ENCODE measurements at places on chromosomes 3 and 15.

- no peak for DNase-seq
Measured at GRCh38 chr3:128062033-128062745, 10.0 kb downstream of the SEC61A1 start.

DNA sequence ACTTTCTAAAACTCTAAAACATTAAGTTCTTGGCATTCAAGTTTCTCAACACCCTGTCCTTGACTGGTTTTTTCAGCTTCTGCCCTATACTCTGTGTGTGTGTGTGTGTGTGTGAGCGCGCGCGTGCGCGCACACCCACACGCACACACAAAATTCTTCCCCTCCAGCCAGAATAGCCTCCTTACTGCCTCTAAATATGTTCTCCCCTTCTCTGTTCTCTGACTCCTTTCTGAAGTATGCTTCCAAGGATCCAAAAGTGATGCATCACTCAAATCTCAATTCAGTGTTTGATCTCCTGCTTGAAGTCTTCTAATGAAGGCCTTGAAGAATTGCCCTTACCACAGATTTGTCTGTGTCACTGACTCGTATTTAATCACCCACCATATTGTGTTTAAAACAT lies 129.8 kb downstream of the SLC25A26 start:
- no peak for DNase-seq

GRCh38 chr3:128077665-128078064 lies 25.4 kb downstream of the SEC61A1 start:
- DNase-seq, result no peak

DNA sequence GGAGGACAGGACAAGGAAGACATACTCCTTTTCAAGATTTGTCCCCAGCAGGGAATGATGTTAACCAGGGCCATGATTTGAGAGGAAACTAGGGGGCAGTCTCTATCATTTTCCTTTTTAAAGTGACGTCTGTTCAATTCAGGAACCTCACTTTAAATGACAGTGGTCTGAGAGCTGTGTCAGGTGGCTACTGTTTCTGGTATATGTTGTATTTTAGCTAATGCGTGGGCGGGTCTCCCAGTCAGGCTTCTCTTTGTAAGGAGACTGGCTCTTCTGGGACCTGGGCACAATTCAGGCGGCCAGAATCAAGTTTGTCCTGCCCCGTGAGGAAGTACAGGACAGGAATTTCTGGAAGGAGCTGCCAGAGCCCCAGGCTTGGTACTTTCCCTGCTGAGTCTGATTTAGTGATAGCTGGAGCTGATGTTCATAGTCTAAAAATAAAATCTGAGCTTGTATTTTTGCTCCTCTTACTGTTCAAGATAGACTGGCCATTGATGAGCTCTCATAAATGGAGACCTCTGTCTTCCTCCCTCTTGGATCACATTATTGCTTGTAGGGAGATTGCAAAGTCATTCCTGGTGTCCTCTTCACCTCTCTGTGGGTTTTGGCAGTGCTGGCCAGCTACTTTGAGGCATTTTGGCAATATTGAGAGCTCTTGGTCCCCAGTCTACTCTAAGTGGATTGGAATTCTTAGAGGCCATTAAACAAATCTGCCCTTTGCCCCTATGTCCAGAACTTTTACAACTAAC lies 25.6 kb downstream of the SQOR start:
- DNase-seq, result no peak

DNA sequence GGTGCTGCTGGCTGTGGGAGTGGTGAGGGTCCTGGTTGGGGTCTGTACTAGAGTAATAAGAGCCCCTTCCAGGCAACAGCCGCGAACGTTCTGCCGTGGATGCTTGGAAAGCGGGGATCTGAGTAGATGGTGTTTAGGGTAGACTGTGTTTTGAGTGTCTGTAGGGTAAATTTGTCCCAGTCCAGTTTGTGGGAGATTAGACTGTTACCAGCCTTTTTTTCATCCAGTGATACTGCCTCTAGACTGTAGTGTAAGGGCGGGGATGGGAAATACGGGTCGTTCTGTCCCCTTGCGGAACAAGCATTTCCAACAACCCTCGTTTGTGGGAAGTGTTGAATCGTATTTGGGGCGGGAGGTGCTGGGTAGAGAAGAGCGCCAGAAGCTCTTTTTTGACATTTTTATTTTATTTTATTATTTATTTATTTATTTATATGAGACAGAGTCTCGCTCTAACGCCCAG lies 424 bp downstream of the HAUS2 start:
- no peak for DNase-seq

DNA sequence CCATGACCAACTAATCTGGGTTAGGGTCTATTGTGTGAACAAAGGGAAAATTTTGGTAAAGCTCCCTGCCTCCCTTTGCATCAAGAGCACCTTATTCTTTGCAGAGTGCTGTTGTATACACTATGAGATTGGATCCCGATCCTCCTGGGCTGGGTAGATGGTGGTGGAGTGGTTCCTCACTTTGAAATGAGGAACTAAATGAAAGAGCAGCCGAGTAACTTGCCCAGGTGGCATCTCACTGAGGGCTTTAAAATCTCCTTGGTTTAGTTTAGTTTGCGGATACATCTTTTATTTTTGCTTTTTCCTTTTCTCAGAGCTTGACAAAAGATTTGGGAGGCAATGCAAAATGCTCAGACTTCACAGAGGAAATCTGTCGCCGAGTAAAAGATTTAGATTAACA lies 19.4 kb downstream of the IDH3A start:
- no peak for DNase-seq

DNA sequence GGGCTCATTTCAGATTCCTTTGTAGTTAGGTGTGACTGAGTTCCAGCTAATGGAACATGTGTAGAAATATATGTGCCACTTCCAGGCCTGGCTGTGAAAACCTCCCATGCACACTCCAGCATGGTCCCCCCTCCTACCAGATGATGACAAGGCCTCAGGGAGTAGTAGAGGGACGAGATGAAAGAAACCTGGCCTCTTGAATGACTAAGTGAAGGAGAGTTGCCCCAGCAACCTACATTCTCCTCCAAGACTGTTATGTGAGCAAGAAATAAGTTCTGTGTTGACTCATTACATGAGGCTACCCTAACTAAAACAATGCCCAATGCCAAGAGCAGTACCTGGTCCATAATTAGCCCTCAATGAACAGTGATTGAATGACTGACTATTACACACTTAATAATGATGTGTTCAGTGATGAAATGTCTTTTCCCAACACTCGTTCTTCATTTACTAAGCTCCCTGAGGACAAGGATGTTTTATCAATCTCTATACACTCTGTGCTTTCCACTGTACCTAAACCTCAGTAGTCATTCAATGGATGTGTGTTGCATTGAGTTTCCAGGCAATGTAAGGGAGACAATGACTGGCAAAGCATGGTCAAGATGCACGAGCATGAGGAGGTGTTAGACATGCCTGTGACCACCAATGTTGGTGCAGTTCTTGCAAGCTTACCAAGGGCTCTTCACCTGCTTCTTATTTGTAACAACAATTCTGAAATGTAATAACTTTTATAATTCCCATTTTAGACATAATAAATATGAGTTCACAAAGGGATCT lies 62.0 kb upstream of the BCL6 start:
- DNase-seq, result no peak

- DNase-seq, result no peak
Measured at GRCh38 chr3:107209302-107209990, 167.8 kb upstream of the CCDC54 start.

DNA sequence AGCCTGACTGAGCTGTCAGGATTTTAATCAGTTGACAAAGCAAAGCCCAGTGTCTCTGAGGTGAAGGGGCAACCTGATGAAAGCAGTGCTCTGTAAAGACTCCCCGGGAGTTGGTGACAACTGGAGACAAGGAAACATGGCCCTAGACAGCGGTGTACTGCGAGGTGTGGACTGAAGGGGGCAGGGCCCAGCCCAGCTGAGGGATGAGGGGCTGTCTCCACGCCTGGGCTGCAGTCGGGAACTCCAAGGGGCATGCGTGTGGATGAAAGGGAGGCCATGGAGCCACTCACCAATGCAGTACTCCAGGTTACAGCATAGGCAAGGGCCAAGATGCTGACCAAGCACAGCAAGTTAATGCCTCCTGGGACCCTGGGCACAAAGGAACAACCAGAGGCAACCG lies 45.1 kb downstream of the SCAP start:
- DNase-seq, result no peak

- DNase-seq, result no peak
Measured at GRCh38 chr3:176919836-176920765, 277.2 kb downstream of the TBL1XR1 start.

- DNase-seq, result no peak
Measured at GRCh38 chr3:60216462-60217075, 1034.7 kb downstream of the FHIT start.

GRCh38 chr3:167587651-167588050 lies 66.1 kb downstream of the WDR49 start:
- DNase-seq, result no peak

DNA sequence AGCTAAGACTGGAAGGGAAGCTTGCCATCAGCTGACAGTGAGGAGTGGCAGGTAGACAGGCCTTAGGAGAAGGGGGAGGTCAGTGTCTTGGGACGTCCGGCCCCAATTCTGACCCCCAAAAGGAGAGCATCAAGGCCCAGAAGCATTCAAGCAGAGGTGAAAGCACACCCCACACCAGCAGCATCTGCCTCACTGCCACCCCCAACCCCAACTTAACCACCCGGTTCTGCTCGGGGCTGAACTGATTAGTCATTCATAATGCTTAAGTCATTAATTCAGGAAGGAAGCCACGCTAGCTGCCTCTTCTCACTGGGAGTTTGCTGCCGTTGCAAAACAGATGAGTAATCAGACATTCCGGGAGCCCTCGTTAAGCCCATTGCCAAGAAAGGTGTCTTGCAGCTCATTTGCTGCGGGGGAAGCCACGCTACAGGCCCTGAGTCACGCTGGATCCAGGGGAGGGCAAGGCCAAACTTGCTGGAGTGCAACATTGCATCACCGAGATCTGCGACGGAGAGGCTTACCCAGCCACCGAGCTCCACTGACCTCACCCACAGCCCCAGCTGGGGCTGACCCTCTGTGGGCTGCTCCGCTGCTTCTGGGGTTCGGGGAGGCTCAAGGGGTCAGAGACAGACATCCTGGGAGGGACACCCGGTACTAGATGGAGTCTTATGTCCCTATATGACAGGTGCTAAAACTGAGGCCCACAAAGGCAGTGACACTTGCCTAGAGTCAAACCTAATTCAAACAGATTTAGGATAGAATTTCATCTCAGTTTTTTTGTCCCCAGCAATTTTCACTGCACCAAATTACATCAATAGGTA lies 46.4 kb upstream of the HES1 start:
- DNase-seq, result no peak

DNA sequence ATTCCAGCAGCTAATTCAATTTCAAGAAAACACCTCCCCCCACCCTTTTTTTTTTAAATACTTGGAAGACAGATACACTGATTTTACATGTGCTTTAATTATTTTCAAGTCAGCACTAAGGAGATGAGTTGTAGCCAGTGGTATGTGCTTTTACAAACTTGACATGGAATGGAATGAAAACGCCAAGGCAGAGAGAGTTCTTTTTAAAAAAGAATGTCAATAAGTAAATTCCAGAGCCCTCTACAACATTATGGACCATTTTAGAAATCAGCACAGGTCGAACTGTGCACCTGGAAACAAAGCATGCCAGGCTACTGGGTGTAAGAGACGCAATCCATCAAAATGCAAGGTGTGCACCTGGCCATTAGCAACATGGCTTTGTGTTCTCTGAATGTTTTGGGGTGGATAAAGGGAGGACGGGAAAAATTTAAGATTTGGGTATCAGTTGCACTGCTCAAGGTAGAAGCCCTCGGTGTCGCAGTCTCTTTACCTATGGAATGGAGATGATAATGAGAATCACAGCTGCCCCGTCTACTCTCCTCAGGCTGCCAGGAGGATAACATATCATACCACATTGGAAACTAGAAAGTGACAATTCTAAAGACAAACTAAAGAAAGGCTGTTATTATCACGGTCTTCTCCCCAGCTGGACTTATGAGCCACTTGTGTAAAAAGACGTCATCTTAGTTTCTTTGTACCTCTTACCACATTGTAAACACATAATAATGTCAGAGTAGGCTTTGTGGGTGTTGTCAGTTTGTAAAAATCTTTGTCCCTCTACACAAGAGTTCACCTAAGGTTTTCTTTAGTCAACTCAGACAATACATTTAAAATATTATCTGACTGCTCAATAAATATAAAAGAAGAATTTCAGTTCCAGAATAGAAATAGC lies 107.4 kb upstream of the PRICKLE2 start:
- DNase-seq, result no peak

DNA sequence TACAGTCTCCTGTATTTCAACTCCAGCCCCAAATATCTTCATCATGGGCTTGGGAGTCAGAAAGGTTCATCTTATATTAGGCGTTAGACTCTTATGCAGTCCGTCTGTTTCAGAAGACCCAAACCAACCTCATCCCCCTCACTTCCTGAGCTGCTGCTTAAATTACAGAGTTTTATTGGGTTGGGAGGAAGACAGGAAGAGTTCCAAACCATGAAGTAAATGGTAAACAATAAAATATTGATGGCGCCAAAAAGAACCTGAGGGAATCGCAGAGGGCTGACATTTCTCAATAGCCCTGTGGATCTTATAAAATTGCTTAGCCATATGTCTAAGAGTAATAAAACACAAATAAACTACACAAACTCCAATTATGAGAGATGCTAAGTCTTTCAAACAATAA lies 116.9 kb upstream of the C3orf80 start:
- DNase-seq, result no peak

- no peak for DNase-seq
Measured at GRCh38 chr15:56124391-56124790, 119.3 kb downstream of the RFX7 start.

DNA sequence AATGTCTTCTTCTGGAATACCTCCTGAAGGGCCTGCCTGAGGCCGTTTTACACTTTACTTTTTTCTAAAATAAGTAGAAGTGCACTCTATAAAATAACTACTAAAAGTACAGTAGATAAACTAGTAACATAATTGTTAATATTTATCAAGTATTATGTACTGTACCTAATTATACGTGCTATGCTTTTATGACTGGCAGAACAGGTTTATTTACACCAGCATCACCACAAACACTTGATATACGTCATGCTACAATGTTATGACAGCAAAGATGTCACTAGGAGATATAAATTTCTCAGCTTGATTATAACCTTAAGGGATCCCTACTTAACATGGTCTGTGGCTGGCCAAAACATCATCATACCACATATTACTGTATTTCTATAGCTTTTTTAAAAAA lies 29.4 kb downstream of the DLG1 start:
- DNase-seq, result no peak

DNA sequence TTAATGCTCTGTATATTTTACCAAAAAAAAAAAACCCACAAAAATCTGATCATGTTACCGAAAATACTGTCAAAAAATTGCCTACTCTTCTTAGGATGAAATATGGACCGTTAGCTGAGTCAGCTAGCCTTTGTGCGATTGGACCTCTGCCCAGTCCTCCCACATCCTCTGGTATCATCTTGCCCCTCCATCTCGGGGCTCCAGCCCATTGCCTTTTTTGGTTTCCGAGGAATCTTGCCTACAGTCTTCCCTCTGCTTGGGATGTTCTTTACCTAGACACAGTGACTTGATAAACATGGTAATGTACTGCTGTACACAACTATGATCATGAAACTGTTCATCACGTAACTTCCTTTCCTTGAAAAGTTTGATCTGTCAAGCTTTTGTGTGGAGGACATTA lies 371.4 kb downstream of the SV2B start:
- no peak for DNase-seq

GRCh38 chr3:88626456-88627120 lies 476.8 kb downstream of the C3orf38 start:
- DNase-seq, result no peak

GRCh38 chr3:121896823-121897222 lies 2.6 kb downstream of the SLC15A2 start:
- DNase-seq, result no peak

GRCh38 chr3:136162322-136162721 lies 33.8 kb downstream of the MSL2 start:
- DNase-seq, result no peak

Data from substantia nigra (tissue), 51 donors.